ENCODE measurements at places on chromosomes 16 and 17.

DNA sequence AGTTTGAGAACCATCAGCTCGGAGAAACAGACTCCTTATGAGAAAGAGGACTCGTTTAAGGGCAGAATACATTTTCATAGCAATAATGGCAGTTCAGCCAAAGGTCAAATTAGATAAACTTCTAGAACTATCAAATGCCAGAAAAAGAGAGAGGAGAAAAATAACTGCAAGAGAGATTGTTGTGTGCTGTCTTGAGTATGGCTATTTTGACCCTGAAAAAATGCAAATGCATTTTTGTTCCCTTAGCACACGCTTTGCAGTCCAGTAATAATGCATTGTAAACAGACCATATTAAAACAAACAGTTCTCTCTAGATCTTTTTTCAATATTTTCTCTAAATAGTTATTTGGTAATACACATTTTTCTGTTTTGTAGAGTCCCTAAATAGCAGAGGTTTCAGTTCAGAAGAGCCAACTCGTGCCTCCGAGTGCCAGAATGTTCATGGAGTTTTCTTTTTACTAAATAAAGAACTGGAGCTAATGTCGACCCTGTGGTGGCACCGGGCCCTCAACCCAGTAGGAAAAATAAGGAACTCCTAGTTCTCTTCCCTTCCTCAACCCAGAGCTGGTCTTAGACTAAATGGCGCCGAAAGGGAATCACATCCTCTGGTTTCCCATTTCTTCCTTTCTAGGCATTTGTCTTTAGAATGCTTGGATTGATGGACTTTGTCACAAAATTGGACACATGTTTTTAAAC, 298.0 kb downstream of the MAP2K4 start:
- no peak overlapping the region for H3K4me3 ChIP-seq
- H3K27me3 ChIP-seq: no peaks in the 10 kb centered on the region
- H3K36me3 ChIP-seq: no peaks in the 10 kb centered on the region
- H3K27ac ChIP-seq: no peak overlapping the region

DNA sequence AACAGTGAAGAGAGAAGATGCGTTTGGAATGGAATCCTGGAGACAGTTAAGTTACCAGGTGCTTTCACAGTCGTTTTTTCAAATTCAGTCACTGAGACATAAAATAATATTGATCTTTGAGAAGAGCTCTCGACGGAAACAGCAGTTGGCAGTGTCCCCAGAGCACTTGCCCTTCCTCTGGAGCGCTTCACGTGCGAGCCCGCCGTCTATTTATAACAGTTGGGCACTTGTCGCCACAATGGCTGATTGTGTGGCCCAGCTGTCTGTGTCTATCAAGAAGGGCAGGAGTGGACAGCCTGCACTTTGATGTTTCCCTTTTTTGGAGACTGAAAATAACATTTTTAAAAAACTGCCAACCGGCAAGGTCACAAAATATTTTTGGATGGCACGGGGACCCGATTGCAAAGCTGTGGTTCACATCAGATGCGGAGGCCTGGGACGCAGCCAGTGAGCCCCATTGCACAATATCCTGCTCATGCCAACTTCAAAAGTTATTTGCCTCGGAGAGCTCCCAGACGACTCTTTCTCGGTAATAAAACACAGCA, 62.9 kb downstream of the ADCY9 start:
- no peak for DNase-seq
- peaks cover 9% of the 10 kb centered on the region for H3K4me1 ChIP-seq
- H3K27me3 ChIP-seq: no peaks in the 10 kb centered on the region
- no peaks in the 10 kb centered on the region for H3K36me3 ChIP-seq
- H3K27ac ChIP-seq: no peak overlapping the region
- H3K4me3 ChIP-seq: no peak overlapping the region

GRCh38 chr17:67573987-67574657, 143.6 kb upstream of the NOL11 start:
- H3K27ac ChIP-seq: peak overlapping the region; percentile 33
- DNase-seq: no peak
- H3K4me3 ChIP-seq: no peak overlapping the region
- no peaks in the 10 kb centered on the region for H3K27me3 ChIP-seq

- H3K4me1 ChIP-seq: peaks cover 19% of the 10 kb centered on the region
- no peak overlapping the region for H3K4me3 ChIP-seq
- no peaks in the 10 kb centered on the region for H3K36me3 ChIP-seq
- no peak for DNase-seq
- no peak overlapping the region for H3K27ac ChIP-seq
- no peaks in the 10 kb centered on the region for H3K27me3 ChIP-seq
Observed at GRCh38 chr17:17847726-17848125, 10.9 kb upstream of the SREBF1 start.

- DNase-seq: peak; percentile 20
- no peak overlapping the region for H3K4me3 ChIP-seq
- no peaks in the 10 kb centered on the region for H3K36me3 ChIP-seq
- H3K27ac ChIP-seq: no peak overlapping the region
- H3K27me3 ChIP-seq: no peaks in the 10 kb centered on the region
Observed at GRCh38 chr17:82062076-82062983, 3.3 kb downstream of the DUS1L start.

- H3K27me3 ChIP-seq: no peaks in the 10 kb centered on the region
- H3K27ac ChIP-seq: peak overlapping the region; percentile 1
- H3K36me3 ChIP-seq: no peaks in the 10 kb centered on the region
- peak; percentile 83 for DNase-seq
- peak overlapping the region; percentile 20 for H3K4me3 ChIP-seq
Observed at GRCh38 chr16:74865922-74866598, 91.4 kb upstream of the FA2H start.
